Dermis microvascular lymphatic vessel endothelial cell (primary cell): ENCODE measurements at places on chromosomes 5 and 9.

DNA sequence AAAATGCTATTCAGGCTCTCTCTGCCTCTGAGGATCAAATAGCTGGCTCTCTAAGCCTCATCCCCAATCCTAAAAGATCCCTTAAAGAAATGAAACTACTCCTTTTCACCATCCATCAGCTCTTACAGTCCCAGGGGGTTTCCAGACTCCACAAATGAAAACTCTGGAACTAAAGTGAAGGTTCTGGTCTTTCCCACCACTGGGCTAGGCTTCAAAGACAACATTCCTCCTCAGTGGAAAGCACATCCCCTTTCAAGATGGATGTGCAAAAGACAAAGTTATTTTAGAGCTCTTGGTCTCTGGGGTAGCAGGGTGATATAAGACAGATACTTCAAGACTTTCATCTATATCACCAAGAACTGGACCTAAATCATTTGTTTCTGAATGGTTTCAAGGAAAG lies 106.9 kb downstream of the DCP2 start:
- no peak for DNase-seq

GRCh38 chr9:78393340-78393739 lies 96.4 kb downstream of the PSAT1 start:
- no peak for DNase-seq

DNA sequence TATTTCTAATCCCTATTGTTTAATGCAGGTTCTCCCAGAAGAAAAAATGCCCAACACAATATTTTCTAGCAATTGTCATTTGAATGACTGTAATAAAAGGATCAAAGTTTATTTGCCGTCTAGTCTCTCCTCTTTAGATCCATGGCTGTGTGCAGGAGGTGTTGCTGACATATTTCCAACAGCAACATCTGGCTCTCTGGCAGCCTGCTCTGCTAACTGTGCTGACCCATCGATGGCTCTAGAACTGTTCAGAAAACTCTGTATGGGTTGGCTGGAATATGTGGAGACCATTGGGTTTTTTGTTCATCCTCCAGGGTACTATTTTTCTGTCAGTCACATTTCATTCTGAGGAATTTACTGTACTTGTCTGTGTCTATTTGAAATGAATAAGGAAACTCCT lies 202.0 kb upstream of the SLC27A6 start:
- DNase-seq = no peak

DNA sequence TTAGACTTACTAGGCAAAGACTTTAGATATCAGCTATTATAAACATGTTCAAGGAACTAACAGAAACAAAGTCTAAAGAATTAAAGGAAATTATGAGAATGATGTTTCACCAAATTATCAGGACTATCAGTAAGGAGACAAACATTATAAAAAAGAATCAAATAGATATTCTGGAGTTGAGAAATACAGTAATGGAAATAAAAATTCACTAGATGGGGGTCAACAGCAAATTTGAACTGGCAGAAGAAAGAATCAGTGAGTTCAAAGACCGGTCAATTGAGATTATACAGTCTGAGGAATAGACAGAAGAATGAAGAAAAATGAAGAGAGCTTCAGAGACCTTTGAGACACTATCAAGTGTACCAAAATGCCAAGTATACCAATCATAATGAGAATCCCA lies 9.6 kb upstream of the IL13 start:
- no peak for DNase-seq

GRCh38 chr5:22614486-22615094 lies 238.6 kb downstream of the CDH12 start:
- DNase-seq = no peak

- peak; percentile 83 for DNase-seq
Measured at GRCh38 chr9:84207491-84207951, 133.0 kb downstream of the SLC28A3 start.
